ENCODE measurements at places on chromosomes 7 and 10.

DNA sequence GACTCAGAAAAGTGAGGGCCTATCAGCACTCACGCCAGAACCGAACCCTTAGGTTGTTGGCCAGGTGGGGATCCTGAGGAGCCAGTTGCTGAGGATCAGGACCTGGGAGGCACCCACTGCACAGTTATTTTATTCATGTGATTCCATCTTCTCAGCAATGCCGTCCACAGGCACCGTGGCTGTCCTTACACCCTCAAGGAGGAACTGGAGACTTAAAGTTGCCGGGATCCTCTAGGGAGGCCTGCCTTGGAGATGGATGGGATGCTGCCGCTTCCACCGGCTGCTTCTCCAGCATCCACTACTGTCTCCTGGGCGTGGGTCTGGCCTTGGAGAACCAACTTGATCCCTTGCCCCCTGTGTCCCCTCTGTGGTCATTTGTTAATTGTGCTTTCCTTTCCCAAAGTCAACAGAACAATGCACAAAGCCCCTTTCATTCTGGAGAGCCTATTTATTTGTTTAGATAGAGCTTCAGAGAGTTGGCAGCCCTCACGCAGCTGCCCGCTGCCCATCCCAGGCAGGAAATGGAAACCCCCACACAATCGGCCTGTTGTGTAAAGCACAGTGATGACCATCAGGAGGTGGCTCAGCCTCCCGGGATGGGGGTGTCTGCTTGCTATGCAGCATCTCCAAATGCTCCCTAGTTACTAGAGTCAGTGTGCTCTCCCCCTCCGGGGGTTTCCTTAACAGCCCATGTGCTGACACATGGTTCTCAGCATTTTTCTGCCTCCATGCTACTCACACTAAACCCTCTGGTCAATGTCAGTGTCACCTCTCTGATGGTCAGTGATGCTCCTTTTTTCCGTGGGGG is 52.9 kb upstream of the IGFBP3 start:
- no peak for DNase-seq

GRCh38 chr7:1290026-1290678 is 57.5 kb downstream of the UNCX start:
- no peak for DNase-seq

GRCh38 chr7:112031689-112032088 is 174.5 kb downstream of the DOCK4 start:
- no peak for DNase-seq

- DNase-seq: no peak
Measured at GRCh38 chr7:127226685-127227374, 25.9 kb downstream of the GRM8 start.

GRCh38 chr10:89215511-89215910 is 8.4 kb upstream of the CH25H start:
- DNase-seq: no peak

All from uterus (tissue), 4 donors.